Activated CD4-positive, alpha-beta memory T cell treated with anti-CD3 and anti-CD28 coated beads, Interleukin-2, amount 10 ng/mL, durations not matched to agents 7 days and 5 days (primary cell): ENCODE measurements at places on chromosomes 7 and 10. TPM values are rescaled to one million over a fixed set of nuclear protein-coding genes. Genes with fewer than 3 reads are reported as not detected.

GRCh38 chr10:58981846-58982245, 194.6 kb upstream of the PHYHIPL start:
- DNase-seq: no peak

DNA sequence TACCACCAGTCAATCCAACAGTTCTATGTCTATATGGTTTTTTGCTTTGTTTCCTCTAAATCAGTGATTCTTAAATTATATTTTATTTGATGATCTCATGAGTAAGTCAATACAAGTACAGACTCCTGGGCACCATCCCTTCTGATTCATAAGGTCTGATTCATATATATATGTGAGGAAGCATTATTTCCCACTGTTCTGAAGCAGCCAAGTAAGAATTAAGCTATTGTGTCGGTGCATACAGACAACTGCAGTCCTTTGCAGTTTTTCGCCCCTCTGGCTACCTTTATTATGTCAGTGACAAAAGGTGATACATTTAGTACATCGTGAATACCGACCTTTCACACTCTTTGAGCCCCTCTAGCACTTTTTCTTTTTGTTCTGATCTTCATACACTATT, 1079.6 kb upstream of the C7orf33 start:
- no peak for DNase-seq

DNA sequence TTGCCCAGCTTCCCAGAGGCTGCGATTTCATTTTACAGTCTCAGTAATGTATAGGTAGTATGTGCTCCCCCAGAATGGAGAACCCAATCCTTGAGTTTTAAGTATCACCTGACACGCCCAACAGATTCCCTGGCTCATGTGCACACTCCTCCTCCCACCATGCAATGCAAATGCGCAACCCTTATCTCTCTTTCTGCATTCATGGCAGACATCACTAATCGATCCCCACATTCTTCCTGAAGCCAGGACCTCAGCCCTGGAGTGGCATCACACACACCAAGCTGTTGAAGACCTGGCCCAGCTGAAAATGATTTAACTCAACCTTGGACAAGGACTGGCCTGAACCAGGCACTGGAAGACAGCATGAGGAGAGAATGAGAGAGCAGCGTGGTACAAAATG, 68.4 kb downstream of the ZRANB1 start:
- DNase-seq: no peak

The PRDX3 gene
- 117 TPM for total RNA-seq

DNA sequence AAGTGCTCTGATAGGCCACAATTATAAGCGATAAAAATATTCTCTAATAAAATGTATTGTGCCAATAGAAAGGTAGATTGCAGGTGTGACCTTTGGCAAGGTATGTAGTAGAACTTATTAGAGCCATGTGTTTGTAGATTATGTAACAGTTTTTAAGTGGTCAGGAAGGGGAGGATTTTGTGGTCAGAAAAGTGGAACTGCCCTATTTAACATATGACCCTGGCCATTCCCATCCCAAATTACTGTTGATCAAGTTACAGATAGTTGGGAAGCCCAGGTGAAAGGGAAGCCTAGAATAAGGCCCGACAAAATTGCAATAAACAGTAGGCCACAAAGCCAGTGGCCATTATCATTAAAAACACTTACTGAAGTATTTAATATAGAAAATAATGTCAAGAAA, 89.2 kb downstream of the SPAG6 start:
- DNase-seq: no peak

DNA sequence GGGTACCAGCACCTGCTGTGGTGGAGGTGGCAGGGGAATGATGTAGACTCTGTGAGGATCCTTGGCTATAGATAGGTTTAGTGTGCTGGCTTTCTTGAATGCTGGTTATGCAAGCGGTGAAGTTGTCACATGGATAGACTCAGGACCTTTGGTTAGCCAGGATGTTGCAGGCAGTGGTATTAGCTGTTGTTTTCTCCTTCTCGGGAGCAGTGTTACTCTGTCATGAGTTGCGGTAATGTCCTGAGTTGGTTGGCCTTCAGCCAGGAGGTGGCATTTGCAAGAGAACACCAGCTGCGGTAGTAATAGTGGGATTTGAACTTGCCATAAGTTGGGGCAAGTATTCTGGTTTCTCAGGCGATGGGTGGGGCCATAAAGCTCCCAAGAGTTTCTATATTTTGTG, 10.8 kb downstream of the AGK start:
- no peak for DNase-seq

GRCh38 chr7:99120501-99120900, 23.4 kb downstream of the SMURF1 start:
- no peak for DNase-seq

DNA sequence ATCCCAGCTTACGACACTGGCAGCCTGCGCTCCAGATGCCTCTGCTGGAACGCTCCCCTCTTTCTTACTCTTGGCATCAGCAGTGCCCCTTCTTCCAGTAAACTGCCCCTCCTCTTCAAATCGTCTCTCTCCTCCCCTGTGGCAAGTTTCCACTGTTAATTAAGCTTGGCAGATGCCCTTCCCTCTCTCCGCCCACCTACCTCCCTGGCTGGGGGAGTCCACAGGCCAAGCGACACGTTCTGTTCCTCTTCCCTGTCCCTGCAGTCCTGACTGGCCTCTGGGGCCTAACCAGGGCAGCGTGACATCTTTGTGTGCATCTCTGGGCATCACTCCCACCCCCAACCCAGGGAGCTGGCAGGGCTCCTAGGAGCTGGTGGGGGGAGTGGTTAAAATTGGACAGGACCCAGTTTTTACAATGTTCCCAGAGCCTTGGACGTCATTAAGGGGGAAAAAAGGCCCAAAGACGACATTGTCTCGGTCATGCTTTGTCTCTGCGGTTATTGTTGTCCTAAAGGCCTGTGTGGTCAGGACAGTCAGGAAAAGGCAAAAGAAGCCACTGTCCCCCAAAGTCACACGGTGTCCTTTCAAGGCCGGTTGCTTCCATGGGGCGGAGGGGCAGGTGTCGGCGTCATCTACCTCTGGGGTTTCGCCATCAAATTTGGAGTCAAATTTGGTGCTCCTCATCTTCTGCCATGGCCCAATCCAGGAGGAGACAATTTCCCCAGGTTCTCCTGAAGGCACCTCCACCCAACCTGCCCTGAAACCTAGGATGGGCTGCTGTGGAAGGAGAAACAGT, 54.2 kb downstream of the DLG5 start:
- no peak for DNase-seq

The GIMAP5 gene
- 84.3 TPM for total RNA-seq

DNA sequence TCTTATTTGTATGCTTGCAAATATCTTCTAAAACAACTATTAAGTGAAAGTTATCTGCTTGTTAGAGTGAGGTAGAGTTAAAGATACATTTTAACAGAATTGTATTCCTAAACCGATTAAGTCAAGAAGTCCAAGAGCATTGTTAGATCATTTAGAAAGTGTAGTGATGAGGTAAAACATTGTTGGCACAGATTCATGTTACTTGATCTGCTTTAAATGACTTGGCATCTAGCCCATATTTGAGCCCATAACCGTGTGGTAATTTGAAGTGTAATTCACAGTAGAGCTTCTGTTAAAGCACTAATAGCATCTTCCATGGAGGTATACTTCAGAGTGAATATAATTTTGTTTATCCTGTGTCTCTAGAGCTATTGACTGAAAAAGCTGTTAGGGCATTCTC, 62.1 kb downstream of the PTEN start:
- DNase-seq: no peak

DNA sequence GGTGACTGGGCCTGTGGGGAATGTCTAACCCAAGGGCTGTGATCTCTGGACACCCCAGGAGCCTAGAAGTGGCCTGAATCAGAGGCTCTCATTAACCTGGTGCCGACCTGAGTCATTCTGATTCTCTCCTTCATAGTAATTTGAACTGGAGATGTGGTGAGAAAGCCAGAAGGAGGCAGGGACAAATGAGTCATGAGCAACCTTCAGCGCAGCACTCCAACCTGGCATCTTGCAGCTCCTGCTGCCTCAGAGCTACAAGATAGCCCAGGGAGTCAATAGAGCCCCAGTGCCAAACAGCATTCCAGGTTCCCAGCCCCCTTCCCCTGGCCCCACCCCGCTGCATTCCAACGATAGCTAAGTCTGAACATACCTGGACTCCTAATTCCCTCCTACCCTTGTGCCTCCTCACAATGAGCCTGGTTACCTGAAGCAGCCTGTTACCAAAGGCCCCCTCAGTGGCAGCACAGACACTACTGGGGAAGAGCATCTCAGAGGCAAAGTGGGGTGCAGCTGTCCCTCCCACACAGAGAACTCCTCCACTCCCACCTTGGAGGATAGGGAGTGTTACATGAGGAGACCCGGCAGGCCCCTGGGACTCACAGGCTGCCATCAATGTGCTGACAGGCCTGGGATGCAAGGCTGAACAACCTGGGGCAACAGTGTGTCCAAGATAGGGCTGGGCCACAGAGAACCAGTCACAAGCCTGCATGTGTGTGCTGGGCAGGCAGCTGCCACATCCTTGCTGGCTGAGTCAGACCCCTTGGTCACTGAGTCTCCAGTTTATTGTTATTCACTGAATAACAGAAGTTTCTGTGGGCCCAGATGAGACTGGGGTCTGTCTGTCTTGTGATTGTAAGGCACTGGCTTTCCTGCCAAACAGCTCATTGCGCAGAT, 76.8 kb upstream of the LEP start:
- DNase-seq: no peak

DNA sequence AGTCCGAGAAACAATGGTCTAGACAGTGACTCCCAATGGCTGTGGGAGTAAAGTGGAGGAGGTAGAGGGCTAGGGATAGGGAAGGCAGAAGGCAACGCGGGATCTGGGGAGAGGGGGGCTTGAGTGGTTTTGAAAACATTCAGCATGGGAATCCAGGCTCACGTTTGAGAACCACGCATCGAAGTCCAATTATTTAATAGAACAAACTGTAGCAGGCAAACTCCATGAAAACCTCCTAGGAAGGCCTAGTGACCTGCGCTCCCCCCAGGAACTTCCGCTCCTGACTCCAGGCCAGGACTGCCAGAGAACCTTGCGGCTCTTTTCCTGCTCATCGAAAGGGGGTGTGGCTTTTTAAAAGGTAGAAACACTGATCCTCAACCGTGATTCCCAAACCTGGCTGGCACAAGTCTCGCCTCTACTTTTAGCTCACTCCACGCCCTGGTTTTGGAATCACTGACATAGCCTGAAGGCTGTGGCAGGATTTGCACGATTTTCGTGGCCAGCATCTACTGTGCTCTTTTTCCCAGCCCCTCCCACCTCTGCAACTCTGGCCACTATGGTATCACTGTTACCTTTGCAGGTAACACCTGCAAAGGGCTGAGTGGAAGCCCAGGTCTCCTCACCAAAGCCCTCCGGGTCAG, 43.4 kb downstream of the MYOF start:
- no peak for DNase-seq

GRCh38 chr10:113305871-113306270, 247.0 kb upstream of the HABP2 start:
- no peak for DNase-seq

DNA sequence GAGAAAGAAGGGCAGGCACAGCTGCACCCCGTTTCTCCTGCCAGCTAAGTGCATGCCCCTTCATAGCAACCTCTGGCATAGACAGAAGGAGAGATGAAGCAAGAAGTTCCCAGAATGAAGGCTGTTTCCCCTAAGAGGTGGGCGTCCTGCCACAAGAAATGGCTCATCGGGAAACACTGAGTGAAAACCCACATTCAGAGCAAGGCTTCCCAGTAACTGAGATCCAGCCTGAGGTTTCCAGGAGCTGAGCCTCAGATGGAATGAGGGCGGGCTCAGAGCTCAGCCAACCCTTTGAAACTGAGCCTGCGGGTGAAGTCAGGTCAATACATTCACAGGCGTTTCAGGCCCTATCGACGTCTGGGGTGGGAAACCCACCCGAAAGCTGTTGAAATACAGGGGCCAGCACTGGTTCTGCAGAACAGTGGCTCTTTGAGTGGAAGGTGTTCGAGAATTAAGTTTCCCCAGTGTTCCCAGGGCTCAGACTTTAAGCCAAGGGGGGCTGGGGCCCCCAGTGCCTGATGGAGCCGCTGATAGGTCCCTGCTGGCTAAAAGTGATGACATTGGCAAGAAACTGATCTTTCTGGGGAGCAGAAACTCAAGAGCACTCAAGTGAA, 510.2 kb downstream of the RPS24 start:
- no peak for DNase-seq

- no peak for DNase-seq
These were observed 90.8 kb downstream of the FOXL3 start for GRCh38 chr7:380711-381210.

DNA sequence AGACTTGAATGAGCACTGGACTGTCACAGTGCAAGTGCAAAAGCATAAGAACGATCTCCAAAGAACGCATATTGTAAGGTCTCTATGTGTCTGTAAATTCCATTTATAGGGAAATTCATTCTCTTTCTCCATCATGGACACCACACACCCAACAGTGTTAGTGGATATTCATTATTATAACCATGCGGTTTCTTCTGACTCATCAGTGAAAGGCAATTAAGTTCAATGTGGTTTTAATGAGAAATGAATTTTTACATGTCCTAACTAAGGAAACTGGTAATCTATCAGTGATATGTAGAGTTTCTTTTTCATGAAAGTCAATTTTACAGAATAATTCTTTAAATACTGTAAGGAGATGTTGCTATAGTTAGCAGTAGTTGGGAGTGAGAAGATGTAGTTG, 25.9 kb downstream of the GIMAP8 start:
- DNase-seq: no peak

DNA sequence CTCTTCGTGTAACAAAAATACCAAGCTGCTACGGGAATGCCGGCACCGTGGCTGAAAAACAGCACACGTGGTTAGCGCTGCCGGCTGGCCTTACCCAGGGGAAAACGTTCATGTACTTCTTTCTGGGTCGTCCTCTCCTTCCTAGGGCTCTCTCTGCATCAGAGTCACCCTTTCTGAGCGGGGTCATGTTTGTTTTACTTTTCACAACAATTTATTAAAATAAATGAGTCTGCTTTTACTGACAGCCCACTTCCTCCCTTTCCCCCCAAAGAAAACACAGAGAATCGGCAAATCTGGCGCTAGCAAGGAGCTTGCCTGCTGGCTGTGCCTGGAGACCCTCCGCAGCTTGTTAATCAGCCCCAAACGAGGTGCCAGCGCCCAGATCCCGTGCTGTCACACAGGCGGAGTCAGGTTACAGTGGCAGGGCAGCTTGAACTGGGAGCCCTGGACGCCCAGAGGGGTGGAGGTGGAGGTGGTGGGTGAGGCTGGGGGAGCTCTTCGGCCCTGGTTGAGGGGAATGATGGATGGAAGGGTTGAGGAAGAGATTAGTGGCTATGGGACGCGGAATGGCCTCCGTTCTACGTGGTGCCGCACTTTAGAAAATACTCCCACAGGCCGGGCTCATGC, 162.2 kb upstream of the TNS3 start:
- no peak for DNase-seq
